T-helper 2 cell treated with Interferon-gamma antibody and Interleukin-4, amounts not matched to agents 5 μg/mL and 100 μg/mL, for 36 hours (primary cell): ENCODE measurements at places on chromosomes 7 and 10.

- no peak for DNase-seq
These were observed 162.8 kb upstream of the ZMIZ1 start for GRCh38 chr10:78905957-78906308.

GRCh38 chr10:77479586-77479985, 158.0 kb downstream of the KCNMA1 start:
- DNase-seq, result no peak

- DNase-seq, result no peak
These were observed 229.3 kb downstream of the GPR37 start for GRCh38 chr7:124536156-124536762.

DNA sequence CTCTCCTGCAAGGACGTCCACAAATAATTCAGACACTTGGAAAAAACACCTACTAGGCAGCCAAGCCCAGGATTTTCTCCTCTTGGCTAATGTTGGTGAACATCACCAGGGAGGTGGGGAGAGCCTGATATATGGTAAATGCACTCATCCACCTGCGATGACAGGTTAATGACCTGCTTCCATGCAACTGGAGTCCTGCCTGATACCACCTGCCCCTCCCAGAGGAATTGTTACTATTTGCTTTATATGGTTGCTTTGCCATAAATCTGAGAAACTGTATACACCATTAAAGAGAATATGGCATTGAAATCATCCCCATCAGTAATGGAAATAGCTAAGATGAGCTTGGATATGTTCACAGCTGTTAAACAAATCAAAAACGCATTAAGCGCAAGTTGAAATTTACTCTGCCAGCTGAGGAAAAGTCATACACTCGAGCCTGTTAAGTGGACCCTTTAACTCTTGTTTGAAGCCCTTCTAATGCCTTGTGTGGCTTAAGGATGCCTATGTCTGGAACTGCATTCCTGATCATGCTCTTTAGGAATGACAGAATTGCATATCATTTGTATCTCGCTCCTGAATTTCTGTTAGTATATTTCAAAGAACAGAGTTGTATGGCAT, 208.3 kb downstream of the PRPF18 start:
- DNase-seq, result no peak

DNA sequence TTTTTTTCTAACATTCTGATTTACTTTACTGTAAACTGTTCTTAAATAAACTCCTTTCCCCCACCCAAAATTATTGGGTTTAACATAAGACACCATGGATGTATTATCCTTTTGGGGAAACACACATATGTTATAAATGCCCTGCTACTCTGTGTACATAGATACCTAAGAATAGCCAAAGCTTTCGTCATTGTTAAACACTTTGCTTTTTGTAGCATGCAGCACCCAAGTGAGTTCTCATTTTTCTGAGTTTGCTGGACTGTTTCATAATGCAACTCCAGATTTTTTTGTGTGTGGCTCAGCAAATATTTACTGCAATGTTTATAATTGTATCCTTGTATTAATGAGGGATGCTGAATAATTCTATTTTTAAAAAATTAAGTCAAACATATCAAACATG, 86.9 kb downstream of the VTI1A start:
- DNase-seq, result no peak

- DNase-seq, result no peak
These were observed 35.6 kb downstream of the COL13A1 start for GRCh38 chr10:69837261-69837660.

DNA sequence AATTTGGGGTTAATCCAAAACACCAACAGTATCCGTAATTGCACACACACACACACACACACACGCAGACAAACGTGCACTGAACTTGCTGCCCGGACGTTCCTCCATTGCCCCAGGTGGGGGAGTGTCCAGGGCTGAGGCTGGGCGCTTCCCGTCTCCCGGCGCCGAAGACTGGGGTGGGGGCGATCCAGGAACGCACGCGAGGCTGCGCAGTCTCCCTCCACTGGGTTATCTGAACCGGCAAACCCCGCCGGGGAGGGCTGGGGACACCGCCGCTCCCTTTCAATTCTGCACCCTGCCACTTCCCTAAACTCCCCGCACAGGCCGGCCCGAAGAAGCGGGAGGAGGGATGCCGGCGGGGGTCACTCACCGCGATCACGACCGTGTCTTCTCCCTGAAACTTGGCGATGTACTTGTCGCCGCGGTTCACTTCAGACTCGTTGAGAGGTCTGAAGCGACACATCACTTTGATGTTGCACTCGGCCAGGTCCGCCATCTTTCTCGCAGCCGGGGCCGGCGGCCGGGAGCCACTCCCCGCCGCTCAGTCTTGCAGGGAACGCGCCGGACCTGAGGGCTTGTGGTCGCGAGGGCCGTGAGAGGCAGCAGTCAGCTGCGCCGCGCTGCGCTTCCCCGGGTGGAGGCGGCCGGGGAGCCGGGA, 618 bp downstream of the KIF5B start:
- peak; percentile 53 for DNase-seq

DNA sequence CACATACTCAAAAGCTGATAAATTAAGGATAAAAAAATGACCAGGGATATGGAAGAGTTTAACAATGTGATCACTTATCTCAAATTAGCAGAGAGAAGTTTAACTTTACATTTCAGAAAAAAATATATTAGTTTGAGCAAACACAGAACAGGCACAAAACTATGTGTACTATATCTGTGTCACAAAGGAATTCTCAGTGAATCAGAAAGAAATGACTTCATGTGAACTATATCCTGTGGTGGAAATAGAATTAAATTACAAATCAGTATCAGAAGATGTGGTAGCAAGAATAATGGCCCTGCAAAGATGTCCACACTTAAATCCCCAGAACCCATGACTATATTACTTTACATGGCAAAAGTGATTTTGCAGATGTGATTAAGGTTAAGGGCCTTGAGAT, 70.3 kb downstream of the SEC23IP start:
- DNase-seq, result no peak

DNA sequence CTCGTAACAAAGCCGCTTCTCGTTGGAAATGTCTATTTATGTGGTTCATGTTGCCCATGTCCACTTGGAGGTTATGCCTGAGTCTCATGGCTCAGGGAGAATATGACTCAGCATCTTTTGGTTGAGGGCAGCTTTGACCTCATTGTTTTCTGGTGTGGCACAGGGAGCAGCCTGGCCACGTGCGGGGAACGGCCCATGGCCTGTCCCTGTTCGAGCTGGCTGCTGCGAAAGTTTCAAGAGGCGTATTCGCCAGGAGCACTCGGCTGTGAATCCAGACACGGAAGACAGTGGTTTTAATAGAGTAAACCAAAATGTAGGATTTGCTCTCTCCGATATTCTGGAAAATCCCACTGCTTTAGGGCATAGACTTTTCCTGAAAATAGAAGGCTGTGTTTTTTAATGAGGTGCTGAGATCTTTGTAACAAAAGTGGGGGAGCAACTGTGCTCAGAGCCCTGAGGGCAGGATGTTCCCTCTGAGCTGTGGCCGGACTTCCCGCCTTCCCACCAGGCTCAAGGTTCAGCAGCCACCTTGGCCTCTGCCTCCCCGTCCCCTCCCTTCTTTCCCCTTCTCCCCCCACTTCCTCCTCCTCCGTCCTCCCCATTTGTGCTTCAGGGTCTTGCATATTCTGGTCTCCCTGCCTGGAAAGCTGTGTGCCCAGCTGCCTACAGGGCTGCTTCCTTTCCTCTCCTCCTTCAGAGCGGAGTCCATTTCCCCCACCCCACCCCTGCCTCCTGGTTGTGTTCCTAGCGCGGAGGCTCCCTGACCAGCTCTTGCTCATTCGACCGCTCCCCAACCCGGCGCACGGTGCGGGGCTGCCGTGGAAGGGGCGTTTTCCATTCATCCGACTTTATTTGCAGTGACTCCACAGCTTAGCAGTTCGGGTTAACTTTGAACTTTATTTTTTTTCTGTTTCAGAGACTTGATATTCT, 642.0 kb downstream of the SDK1 start:
- no peak for DNase-seq

- DNase-seq, result no peak
These were observed 54.8 kb downstream of the PPP1R17 start for GRCh38 chr7:31741852-31742251.

DNA sequence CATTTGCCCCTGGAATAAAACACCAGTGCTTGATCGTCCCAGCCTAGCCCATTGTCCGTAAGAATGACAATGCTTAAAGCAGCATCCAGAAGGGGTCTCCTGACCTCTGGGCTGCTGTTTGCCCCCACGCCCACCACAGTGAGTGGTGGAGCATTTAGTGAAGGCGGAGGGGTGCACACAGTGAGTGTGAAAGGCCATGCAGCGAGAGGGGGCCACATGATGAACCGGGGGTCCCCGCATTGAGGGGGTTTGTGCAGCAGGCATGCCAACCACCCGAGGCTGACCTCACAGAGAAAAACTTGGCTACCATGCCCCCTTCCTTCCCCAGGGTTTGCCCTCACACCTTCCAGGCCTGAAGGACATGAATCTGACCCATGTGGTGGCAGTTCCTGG, 28.4 kb downstream of the CPXM2 start:
- no peak for DNase-seq

DNA sequence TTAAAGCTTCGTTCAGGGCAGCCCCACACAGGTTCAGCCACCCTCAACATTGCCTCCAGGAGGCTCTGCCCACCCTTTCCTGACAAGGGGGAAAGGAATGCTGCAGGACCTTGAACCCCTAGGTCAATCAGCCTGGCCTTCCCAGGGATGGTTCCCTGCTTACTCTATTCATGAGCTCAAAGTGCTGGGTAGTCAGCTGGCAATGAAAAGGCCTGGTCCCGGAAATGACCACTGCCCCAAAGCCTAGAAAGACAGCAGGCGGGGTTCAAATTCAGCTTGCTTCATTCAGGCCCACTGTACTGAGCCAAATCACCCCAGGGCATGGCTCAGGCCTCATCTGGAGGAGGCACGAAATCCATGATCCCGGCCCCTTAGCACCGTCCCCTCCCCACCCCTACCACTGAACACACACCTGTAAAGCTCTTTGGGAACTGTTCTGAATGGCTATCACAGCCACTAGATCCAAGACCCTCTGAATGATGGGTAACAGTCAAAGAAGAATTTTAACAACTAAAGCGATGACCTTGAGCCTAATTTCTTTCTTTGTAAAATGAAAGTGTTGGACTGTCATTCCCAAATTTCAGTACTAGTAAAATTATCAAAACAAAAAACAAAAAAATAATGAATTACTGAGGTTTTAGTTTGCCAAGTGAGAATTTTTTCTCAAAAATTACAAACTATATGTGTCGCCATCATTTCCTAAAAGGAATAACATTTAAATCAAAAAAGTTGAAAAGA, 1.0 kb downstream of the URGCP start:
- DNase-seq, result no peak

GRCh38 chr7:155383756-155384491, 74.0 kb upstream of the EN2 start:
- DNase-seq, result no peak

GRCh38 chr7:95865716-95866371, 93.5 kb downstream of the DYNC1I1 start:
- DNase-seq, result no peak
